ENCODE measurements at places on chromosomes 16 and 17.
A peak's percentile ranks its signal among the peaks of the same experiment; 100 is the strongest.

DNA sequence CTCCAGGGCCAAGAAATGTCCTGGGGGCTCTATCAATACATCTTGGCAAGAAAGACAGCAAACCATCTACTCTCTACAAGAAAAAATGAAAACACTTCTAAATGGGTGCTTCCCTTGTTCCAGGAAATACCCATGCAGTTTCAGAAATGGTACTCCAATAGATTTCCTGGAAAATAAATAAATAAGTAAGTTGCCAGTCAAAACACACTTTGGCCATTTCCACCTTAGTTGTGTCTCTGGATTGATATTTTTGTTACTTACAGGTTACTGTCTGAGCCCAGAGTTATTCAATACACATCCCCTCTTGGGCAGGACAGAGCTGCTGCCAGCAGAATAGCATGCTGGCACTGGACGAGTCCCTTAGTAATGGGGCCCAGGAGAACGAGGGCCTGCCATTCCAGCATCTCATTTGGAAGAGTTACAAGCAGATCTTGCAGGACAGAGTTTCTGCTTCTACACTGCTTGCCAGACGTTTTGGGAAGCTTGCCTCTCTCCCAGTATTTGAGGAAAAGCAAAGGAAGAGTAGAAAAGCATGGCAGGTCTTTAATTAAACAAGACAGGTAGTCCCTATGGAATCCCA is 100.5 kb downstream of the SMG6 start:
- DNase-seq = no peak

GRCh38 chr16:19559242-19559910 is 3.9 kb downstream of the VPS35L start:
- peak; percentile 36 for DNase-seq

GRCh38 chr17:30433514-30433913 is 43.7 kb upstream of the GOSR1 start:
- peak; percentile 66 for DNase-seq

GRCh38 chr17:6233856-6234255 is 163.7 kb downstream of the WSCD1 start:
- DNase-seq = no peak

DNA sequence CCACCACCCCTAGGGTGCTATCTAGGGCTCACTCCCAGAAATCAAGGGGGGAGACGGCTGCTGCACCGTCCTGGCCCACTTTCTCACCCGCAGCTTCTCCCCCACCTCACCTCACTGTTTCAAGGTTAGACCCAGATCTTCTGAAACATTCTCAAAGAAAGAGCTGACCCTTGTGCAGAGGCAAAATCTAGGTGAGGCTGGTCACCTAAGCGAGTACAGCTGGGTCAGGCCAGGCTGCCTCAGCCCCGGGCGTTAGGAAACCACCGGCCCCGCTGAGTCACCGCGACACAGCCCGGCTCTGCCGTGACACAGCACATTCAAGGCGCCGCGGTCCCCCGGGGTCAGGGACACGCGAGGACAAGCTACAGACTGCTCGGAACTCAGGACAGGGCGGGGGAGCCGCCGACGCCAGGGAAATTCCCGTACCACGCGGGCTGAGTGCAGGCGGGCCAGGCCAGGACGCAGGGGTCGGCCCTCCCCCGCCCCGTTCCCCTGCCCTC is 27.1 kb downstream of the GNPTG start:
- DNase-seq = peak; percentile 50

- no peak for DNase-seq
These were observed 926 bp upstream of the SHCBP1 start for GRCh38 chr16:46621934-46622676.

GRCh38 chr17:35748979-35749378 is 4.1 kb downstream of the GAS2L2 start:
- no peak for DNase-seq

GRCh38 chr17:51559778-51560177 is 299.4 kb downstream of the UTP18 start:
- DNase-seq = no peak

- DNase-seq = no peak
These were observed 918 bp upstream of the NLRC3 start for GRCh38 chr16:3578121-3578520.

DNA sequence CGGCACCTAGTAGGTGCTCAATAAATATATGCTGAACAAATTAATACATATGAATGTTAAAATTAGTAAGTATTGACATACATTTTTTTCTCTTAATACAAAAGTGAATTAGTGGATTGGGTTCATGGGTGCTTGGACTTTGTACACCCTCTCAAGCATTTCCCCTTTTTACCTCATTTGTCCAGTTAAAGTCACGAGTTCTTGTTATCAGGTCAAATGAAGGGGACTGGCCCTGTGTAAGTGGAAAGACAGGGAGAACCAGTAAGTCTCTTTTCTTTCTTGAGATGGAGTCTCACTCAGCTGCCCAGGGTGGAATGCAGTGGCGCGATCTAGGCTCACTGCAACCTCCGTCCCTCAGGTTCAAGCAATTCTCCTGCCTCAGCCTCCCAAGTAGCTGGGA is 13.7 kb upstream of the RANGRF start:
- DNase-seq = no peak

GRCh38 chr17:38687286-38687685 is 12.5 kb upstream of the EPOP start:
- DNase-seq = no peak

GRCh38 chr17:71402661-71403141 is 718.1 kb upstream of the SOX9 start:
- no peak for DNase-seq

DNA sequence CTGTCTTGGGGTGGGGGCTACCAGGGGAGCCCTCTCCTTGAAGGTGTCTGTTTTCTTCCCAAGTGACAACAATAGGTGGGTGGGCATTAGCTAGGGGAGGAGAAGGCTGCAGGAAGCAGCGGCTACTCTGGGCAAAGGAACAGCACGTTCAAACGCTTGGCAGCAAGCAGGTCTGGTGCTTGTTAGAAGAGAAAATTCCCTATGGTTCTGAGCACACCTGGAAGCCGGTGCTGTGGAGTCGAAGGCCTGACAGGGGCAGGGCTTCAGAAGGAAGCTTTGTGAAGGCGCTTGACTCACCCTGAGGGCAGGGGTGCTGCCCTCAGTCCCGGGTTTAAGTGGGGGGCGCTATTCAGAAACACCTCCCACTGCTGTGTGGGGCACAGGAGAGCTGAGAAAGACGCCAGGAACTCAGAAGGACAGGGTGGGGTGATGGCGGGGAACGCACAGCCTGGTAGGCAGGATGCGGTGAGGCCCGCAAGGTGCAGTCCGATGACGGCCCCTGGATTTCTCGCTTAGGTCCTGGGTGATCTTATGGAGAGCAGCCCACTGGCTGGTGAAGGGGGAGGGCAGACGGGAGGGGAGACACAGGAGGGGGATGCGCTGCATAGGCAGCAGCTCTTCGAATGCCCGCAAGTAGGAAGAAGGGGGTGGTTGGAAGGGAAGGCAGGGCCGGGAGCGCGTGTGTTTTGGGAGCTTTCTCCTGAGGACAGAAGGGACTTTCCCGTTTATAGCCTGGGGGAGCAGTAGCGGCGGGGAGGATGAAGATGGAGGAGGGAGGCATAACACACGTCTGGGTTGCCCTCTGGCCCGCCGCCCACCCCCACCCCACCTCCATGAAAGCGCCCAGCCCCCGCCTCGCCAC is 3.2 kb downstream of the GJD3 start:
- DNase-seq = no peak

- no peak for DNase-seq
These were observed 128.6 kb downstream of the IRF8 start for GRCh38 chr16:86027373-86028126.

DNA sequence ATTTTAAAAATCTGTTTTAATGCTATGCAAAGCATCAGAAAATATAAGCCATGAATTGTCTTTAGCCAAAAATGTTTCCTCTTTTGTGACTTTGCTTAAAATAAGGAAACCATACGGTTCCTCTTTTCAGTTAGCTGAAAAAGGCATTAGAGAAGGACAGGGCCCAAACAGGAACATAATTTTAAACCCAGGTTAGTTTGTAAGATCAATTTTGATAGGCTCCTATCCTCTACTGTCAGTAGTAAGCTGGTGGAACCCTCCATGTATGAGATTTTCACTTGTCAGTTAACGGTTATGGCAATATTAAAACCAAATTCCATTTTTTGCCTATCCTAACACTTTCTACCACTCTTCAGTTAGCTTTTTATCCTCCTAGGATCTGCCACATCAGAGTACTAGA is 4.3 kb downstream of the EVI2B start:
- no peak for DNase-seq
